Panc1 (cell line): ENCODE measurements at places on chromosomes 16 and 17. TPM values are rescaled to one million over a fixed set of nuclear protein-coding genes. Genes with fewer than 3 reads are reported as not detected.

MYH8 gene
- total RNA-seq: not detected

TMEM100 gene
- total RNA-seq: 0.10 TPM

- no peak for DNase-seq
Observed at GRCh38 chr16:11036868-11037410, 92.6 kb downstream of the CLEC16A start.

- no peak for DNase-seq
Observed at GRCh38 chr17:82051776-82052637, at the start of the genes GPS1 and RFNG. Gene GPS1 (plus strand): TSS chr17:82051898. CDS start chr17:82051932, 34 bp downstream. Gene RFNG (minus strand): TSS chr17:82051811. CDS start chr17:82051766, 45 bp downstream.

GRCh38 chr16:67652578-67653127, 7.4 kb downstream of the ACD start:
- DNase-seq: no peak
